Activated CD8-positive, alpha-beta T cell treated with anti-CD3 and anti-CD28 coated beads, Interleukin-2, amount 10 ng/mL, durations not matched to agents 7 days and 5 days (primary cell): ENCODE measurements at places on chromosomes 12 and 14.

DNA sequence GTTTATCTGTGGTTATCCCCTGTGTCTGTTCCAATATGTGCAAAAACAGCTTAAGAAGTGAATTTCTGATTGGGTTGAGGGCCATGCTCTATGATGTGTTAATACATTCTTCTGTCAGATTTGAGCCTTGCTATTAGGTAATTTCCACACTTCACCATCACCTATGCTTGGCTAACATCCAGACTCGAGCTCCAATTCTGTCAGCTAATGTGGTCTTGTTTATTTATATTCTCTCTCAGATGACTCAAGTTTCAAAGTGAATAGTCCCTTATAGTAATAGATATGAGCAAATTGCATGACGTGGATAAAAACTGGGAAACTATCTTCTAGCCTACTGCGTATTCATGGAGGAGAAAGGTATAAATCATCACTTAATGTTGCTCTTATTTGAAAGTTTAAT lies 451.3 kb downstream of the SNAPC1 start:
- H3K36me3 ChIP-seq, result no peaks in the 10 kb centered on the region
- no peaks in the 10 kb centered on the region for H3K27me3 ChIP-seq
- no peak overlapping the region for H3K4me3 ChIP-seq
- H3K4me1 ChIP-seq, result no peaks in the 10 kb centered on the region

- H3K4me1 ChIP-seq, result no peaks in the 10 kb centered on the region
- peaks cover 11% of the 10 kb centered on the region for H3K27me3 ChIP-seq
- H3K4me3 ChIP-seq, result no peak overlapping the region
- no peak for DNase-seq
- no peak overlapping the region for H3K27ac ChIP-seq
Observed at GRCh38 chr12:106187155-106187789, 48.5 kb upstream of the NUAK1 start.

GRCh38 chr12:119742700-119743099 lies 74.8 kb downstream of the PRKAB1 start:
- H3K4me1 ChIP-seq, result no peaks in the 10 kb centered on the region
- H3K27ac ChIP-seq, result no peak overlapping the region
- no peak for DNase-seq

- H3K4me1 ChIP-seq, result peaks cover 24% of the 10 kb centered on the region
- peaks cover 67% of the 10 kb centered on the region for H3K36me3 ChIP-seq
- H3K4me3 ChIP-seq, result no peak overlapping the region
- H3K27me3 ChIP-seq, result no peaks in the 10 kb centered on the region
- peak overlapping the region; percentile 72 for H3K27ac ChIP-seq
- DNase-seq, result no peak
Observed at GRCh38 chr12:109947521-109947920, 47.4 kb downstream of the TCHP start.

DNA sequence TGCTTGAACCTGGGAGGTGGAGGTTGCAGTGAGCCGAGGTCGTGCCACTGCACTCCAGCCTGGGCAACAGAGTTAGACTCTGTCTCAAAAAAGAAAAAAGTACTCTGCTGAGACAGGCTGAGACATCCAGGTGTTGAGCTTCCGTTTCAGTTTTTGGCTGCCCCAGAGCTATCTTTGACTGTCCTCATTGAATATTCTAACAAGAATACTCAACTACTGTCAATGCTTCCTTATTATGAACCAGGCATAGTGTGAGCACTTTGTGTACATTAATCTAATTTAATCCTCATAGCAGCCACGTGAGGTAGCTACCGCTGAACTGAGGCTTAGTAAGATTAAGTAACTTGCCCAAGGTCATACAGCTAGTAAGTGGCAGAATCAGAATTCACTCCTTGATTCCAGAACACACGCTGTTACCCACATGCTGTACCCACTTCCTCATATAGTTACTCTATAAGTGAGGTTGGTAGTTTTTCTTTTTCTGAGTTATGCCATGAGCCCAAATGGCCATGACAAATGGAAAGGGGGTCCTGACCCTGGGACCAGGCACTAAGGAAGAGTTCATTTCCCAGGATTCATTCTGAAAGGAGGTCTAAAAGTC lies 11.3 kb downstream of the ALDH1L2 start:
- no peak for DNase-seq
- H3K27me3 ChIP-seq, result peaks cover 5% of the 10 kb centered on the region
- no peaks in the 10 kb centered on the region for H3K4me1 ChIP-seq
- H3K4me3 ChIP-seq, result no peak overlapping the region
- H3K27ac ChIP-seq, result no peak overlapping the region
- no peaks in the 10 kb centered on the region for H3K36me3 ChIP-seq
